ENCODE measurements at places on chromosomes 7 and 10. TPM values are rescaled to one million over a fixed set of nuclear protein-coding genes. Genes with fewer than 3 reads are reported as not detected.

DNA sequence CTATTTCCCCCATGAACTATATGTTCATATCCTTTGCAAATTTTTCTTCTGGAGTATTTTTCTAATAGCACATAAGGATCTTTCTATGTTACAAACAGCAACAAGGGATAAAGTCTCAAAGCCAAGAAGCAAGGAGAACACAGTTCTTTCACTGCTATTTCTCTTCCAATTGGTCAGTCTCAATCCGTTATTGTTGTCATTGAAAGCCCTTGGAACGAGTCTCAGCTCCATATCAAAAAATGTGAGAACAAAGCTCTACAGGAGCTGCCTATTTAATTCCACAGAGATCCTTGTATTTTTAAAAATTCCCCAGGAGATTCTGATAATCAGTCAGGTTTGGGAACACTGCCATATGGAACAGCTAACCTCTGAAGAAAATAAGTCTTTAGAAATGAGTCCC, 15.7 kb downstream of the SLC35B4 start:
- no peak for DNase-seq

The KIAA1549 gene
- total RNA-seq: 1.2 TPM

- no peak for DNase-seq
Measured at GRCh38 chr10:97048649-97049427, 136.9 kb downstream of the SLIT1 start.

- no peak for DNase-seq
Measured at GRCh38 chr7:130218806-130219620, 11.4 kb downstream of the SSMEM1 start.

All from omental fat pad (tissue), 4 donors.